HAP-1 (cell line): ENCODE measurements at places on chromosomes 1 and 21.

DNA sequence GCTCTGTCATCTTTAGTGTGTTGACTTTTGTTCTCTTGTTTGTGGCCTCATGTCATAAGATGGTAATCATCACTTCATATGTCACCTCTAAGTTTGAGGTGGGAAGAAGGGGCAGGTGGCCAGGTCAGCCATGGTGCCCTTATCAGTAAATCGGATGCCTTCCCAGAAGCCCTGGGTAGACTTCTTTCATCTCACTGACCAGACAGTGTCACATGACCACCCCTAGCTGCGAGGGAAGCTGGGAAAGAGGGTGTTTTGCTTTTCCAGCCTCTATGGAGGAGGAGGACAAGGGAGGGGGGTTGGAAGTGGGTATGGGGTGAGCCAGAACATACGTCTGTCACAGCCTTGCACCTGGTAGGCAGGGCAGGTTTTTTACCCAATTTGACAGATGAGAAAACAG lies 28.6 kb downstream of the TNFRSF1B start:
- no peak for DNase-seq

- DNase-seq: no peak
These were observed 43.4 kb downstream of the URB1 start for GRCh38 chr21:32349333-32349944.

GRCh38 chr1:184903111-184903692 lies 71.1 kb downstream of the NIBAN1 start:
- DNase-seq: no peak

DNA sequence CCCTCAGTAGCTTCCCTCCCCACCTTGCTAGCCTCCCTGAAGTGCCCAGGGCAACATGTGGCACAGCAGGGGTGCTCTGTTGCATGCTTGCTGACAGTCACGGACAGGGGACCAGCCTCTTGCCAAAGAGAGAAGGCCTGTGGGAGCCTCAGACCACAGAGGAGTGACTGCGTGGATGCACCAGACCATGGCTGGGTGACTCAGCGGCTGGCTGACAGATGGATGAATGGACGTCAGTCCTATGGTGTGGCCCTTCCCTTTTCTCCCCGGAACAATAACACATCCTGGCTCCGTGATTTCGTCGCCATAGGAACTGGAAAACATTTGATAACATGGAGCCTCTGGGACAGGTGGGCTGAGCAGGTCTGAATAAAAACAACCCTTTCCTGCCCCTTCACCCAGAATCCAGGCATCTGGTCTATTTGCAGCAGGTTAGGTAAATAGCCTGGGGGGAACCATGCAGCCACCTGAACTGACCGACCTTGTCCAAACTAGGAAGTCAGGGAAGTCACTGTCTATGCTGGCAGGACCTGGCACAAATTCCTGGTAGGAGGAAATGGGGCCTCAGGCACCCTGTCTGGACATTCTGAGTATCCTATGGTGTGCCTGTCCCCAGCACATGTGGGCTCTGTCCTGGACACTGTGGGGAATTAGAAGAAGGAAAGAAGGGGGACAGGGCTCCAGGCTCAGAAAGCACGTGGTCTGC lies 53.3 kb downstream of the NENF start:
- DNase-seq: no peak

DNA sequence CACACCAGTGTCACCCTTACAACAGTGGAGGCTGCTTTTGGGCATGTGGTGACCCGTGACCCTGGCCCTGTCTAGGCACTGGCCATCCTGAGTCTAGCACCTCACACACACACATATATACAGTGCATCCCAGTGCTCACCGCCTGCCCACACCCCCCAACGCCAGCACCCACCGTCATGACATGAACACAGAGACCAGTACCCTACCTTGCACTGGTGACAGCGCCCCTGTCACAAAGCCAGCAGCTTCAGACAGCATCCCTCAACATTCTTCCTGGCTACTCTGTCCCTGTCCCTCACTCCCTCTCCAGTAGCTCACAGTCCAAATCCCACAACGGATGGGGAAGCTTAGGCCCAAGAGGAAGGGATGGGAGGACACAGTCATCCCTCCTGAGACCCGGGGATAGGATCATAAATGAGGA lies 27.1 kb downstream of the AHDC1 start:
- no peak for DNase-seq

GRCh38 chr1:32568929-32569328 lies 29.7 kb downstream of the ZBTB8A start:
- DNase-seq: no peak

- no peak for DNase-seq
These were observed 28.1 kb upstream of the AK4 start for GRCh38 chr1:65119951-65120350.

DNA sequence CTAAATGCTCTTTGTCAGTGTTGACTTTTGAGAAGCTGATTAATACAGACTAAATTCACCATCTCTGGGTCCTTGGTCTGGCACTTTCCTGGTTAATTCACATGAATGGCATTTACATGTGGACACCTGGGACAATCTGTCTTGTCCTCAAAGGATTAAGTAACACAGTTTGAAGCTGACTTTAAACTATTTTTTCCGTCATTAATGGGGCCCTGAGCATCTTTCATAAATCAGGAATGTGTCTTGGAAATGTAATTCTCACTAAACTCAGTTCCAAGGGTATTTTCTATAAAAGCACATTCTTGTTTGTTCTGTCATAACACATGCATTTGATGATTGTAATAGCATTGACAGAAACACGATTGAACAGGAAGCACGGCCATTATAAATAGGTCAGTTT lies 26.7 kb upstream of the NBL1 start:
- DNase-seq: no peak

DNA sequence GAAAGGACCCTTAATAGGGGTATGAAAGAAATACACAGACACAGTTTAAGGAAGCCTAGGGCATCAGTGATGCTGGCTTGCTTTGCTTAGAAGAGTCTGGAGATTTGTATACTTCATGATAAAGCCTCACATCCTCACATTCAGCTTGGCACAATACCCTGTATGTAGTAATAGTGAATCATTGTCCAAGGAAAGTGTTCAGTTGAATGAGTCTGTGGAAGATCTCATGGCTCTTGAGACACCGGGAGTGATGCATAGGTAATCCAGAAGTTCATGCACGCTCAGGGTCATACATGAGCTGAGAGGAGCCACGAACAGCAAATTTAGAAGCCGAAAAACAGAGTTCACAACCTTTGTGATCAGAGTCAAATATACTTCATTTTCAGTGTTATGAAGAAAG lies 537.2 kb upstream of the TMPRSS15 start:
- DNase-seq: no peak

DNA sequence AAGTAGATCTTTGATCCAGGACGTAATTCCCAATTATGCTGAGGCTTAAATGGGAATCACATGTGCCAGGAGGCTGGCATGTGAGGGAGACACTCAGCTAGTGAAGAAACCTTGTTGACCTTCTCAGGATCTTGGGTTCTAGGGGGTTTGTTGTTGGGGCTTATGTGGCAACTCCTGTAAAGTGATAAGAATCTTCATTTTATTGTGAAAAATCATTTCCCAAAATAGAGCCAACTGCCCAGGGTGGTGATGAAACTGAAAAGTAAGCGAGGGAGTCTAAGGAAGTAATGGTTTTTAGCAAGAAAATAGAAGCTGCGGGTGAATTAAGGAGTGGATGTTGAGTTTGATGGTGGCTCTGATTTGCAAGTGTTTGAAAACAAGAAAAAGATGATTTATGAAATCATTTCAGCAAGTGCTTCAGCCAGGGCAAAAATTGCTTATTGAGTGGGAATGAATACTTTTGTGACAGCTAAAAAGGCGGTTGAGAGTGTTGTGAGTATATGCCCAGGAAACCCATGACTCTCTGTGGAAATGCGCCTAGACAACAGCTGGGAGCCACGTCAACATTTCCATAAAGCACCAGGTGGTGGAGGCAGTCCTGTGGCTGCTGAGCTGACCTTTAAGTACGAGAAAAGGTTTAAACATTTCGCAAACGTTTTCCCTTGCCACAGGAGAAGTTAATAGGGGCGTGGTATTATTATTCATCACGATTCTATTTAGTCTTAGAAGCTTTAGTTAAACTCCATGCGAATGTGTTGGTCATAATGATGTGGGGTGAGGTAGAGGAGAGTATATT lies 102.7 kb downstream of the HMGB4 start:
- no peak for DNase-seq
